ENCODE measurements at places on chromosomes 2 and 18.

DNA sequence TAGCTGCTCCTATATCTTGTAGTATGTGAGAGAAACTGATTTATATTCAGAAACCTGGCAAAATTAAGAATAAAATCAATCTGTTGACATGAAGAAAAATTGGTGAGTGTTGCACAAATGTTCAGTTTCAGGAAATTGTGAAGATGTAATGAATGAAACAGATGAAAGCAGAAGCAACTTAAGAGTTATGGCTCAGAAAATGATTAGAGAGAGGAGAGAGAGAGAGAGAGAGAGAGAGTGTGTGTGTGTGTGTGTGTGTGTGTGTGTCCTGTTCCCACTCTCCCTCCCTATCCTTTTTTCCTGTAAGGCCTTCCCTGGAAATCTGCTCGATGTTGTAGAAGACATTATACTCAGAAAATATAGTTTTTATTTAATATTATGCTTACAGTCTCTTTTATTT lies 31.4 kb downstream of the MAP4K4 start:
- no peak for DNase-seq

DNA sequence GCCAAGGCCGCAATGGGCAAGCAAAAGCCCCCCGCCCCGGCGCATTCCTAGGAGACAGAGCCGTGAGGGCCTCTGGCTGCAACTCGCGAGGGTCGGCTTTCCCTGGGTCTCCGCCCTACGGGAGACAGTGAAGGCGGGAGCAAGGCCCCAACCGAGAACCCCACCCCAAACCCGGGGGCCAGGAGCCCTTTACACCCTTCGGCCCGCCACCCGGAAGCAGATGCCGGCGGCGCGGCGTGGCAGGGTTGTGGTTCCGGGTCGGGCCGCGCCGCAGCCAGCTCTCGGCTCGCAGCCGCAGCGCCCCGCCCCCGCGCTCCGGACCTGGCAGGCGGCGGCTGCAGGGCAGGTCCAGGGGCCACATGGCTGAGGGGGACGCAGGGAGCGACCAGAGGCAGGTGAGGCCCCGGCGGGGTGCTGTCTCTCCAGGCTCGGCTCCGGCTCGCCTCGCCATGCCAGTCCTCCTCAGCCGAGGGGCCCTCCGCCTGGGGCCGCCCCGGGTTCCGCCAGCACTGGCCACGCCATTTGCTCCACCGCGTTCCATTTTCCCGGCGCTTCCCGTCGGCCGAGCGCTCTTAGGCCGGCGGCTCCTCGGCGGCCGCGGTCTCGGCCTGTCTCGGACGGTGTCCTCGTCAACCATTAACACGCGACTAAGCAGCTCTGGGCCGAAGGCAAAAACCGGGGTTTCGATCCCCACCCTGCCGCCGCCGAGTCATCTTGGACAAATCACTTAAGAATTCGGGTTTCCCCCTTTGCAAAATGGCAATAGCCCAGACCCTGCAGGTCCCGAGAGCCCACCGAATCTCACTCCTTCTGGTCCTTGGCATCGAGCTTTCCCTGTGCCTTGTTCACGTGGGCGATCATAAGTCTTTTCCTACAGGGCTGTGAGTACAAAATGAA lies at the start of gene IMPACT:
Gene IMPACT (plus strand): TSS at position 273 of the 897 bp plus-strand sequence. CDS start 87 bp downstream, at position 360.
- DNase-seq, result peak; percentile 76

GRCh38 chr18:75363446-75364225 lies 63.9 kb downstream of the SMIM21 start:
- no peak for DNase-seq

- no peak for DNase-seq
Observed at GRCh38 chr2:151363709-151364108, 6.3 kb downstream of the TNFAIP6 start.

- no peak for DNase-seq
Observed at GRCh38 chr18:31252522-31252921, 65.4 kb upstream of the DSG1 start.

- no peak for DNase-seq
Observed at GRCh38 chr2:209905691-209906090, 96.7 kb upstream of the RPE start.

DNA sequence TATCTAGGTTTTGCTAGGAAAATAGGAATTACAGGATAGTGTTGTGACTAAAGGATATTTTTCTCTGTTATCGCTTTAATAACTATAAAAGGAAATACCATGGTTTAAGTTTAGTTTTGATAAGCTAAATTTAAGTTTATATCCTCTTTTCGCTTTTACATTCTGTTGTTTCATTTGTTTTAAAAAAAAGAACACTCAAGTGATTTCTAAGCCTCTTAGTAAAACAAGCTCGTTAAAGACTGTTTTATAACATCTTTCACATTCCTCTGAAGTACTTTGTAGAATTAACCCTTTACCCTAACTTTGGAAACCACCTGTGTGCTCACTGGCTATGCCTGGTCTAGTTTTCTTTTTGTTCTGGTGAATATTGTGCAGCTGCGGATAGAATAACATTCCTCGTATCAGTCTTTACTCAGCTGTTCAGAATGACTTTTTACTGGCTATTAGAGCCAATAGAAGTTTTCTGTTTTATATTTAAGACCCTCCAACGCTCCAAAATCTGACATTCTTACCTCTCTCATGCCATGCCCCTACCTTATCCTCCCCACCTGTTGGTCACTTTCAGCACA lies 183.1 kb downstream of the PTPRM start:
- no peak for DNase-seq

- no peak for DNase-seq
Observed at GRCh38 chr2:69013840-69014821, 1.2 kb downstream of the ANTXR1 start.

- DNase-seq, result no peak
Observed at GRCh38 chr2:211756266-211756665, 782.3 kb downstream of the ERBB4 start.

- no peak for DNase-seq
Observed at GRCh38 chr2:15619510-15619909, 27.8 kb downstream of the DDX1 start.

GRCh38 chr2:163571423-163572102 lies 164.2 kb downstream of the FIGN start:
- no peak for DNase-seq

DNA sequence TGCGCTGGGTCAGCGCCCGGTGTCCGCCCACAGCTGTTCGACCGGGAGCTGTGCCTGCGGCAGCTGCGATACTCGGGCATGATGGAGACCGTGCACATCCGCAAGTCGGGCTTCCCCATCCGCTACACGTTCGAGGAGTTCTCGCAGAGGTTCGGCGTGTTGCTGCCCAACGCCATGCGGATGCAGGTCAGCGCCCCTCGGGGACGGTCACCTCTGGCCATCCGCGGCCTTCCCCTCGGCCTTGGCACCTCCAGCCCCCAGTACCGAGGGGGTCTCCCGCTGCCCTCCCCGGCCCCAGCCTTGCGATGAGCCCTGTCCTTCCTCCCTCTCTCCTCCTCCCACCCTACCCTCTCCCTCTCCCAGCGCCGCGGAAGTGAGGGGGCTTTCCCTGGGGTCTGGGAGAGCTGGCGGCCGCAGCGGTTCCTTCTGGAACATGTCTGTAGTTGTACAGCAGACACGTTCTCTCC lies 53.2 kb upstream of the GPR17 start:
- no peak for DNase-seq

- no peak for DNase-seq
Observed at GRCh38 chr18:57352761-57353136, 392 bp downstream of the ST8SIA3 start.

DNA sequence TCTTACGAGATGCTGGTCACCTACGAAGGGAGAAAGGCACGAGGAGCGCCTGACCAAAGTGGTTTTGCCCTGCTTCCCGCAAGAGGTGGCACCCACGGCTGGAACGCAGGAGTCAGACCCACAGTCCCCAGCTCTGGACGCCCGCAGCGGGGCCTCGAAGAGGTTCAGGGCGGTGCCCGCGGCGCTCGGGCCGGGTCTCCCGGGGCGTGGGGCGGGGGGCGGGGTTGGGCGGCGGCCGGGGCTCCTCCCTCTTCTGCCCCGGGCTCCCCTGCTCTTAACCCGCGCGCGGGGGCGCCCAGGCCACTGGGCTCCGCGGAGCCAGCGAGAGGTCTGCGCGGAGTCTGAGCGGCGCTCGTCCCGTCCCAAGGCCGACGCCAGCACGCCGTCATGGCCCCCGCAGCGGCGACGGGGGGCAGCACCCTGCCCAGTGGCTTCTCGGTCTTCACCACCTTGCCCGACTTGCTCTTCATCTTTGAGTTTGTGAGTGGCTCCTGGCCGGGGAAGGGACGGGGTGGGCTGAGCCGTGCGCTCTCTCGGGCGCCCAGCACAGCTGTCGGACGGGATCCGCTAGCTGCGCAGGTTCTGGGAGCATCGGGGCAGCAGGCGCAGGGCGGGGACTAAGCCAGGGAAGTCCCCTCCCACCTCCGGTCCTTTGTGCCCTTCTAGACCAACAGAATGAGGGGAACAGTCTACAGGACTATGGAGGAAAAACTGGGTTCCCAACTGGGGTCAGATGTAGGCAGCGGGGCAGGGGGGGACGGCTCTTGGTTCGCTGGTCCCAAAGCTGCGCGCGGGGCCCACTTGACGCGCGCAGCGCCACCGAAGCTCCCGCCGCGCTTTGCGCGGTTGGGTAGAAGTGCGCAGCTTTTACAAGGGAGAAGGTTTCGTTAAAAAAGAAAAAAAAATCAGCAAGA lies at the start of gene MAL:
Gene MAL (plus strand): TSS at position 303 of the 914 bp plus-strand sequence. CDS start 85 bp downstream, at position 388.
- DNase-seq, result peak; percentile 30

GRCh38 chr2:39124746-39125057 lies 3.9 kb upstream of the SOS1 start:
- DNase-seq, result no peak

DNA sequence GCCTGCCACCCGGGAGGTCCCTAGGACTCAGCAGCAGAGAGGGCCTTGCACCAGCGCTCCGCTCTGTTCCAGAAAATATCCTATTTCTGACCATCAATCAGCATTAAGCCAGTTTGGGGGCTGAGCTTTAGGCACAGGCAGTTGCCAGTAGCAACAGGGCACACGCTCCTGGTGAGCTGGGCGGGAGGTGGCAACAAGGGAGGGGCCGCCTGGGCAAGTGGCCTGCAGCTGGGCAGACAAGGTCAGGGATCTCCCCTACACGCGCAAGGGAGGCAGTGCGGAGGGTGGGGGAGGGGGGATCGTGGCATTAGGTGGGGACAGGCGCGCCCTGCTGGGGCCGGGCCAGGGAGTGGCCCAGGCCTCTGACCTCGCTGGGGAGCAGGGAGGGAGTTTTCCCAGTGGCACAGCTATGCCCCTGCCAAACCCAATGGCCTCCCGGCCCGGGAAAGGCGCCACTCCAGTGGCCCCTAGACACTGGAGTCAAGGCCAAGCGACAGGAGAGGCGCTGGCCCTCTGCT lies 302.8 kb downstream of the NCKAP5 start:
- no peak for DNase-seq

DNA sequence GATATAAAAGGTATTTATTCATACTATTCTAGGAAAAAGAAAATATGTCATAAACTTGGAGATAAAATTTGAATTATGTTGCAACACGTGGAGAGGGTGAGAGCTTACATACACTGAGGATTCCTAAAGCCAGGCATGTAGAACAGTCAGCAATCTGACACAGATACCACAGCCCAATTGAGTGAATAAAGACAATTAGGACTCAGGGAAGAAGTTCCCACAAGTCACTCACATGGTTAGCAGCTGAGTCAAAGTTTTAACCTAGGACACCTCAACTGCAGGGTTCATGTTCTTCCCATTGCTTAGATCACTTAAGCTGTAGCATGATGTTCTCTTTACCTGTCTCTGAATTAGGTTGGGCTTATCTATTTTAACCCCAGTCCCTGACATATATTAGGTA lies 189.5 kb downstream of the CMPK2 start:
- DNase-seq, result no peak

- DNase-seq, result no peak
Observed at GRCh38 chr2:109322111-109322510, 193.1 kb downstream of the SH3RF3 start.

DNA sequence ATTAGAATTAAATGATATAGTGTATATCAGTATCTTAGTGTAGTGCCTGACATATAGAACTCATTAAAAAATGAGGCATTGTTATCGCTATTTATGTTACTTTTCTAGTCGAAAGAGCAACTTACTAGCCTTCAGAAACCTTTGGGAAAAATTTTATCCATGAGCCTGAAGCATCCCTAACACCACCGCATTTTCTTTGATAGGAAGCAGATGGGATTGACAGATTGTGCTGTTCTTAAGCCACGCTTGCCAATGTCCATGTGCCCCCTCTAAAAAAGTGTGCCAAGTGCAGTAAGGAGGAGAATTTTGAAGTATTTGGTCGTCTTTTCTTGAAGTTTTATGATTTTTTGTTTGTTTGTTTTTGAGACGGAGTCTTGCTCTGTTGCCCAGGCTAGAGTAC lies 29.1 kb downstream of the PPM1B start:
- no peak for DNase-seq

- DNase-seq, result no peak
Observed at GRCh38 chr2:726169-726568, 49.0 kb upstream of the TMEM18 start.

DNA sequence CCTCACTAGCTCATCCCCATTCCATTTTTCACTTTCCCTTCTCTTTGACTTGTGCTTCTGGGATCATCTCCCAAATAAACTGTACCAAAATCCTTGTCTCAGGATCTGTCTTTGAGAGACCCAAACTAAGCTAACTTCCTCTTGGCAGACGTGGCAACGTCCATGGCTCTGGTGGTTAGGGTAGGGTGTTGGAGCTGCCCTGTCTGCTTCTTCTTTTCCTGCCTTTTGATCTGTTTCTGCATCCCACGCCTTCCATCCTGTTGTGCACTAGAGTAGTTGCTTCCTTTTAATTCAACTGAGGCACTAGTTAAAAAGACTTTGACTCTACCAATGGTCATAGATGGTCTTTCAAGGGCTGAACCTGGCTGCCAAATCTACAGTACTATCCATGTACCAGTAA lies 5.5 kb upstream of the MAP4K4 start:
- DNase-seq, result no peak

DNA sequence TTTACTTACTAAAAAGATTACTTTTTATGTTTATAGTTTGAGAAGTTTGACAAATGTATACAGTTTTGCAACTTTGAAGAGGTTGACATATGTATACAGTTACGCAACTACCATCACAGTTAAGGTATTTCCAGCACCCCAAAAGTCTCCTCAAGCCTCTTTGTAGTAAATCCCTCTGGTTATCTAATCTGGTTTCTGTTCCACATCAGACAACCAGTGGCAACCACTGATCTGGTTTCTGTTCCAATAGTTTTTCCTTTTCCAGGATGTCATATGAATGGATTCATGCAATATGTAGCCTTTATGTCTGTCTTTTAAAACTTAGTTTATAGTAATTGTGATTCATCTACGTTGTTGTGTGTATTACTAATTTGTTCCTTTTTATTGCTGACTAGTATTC lies 23.5 kb downstream of the IFIH1 start:
- DNase-seq, result no peak

GRCh38 chr2:113829761-113830160 lies 60.1 kb upstream of the ACTR3 start:
- no peak for DNase-seq

DNA sequence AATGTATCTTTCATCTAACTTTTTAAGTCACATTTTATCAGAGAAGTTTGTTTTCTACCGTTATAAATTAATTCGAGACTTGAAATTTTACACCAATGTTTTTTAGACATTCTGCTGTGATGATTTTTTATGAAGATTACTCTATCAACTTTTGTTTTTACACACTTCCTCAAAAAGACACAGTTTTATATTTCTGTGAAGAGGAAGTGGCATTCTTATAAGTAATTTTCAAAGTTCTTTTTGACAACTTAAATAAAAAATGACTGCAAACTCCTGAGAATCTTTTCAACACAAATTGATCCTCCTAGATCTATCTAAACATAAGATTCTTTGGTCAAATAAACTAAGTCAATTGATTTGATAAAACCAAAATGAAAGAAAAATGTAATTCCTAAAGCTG lies 13.7 kb downstream of the ANKRD44 start:
- no peak for DNase-seq

Data from stimulated activated CD4-positive, alpha-beta T cell treated with anti-CD3 and anti-CD28 coated beads, TNF-alpha, amount 100 ng/mL, for 1 hour (primary cell).